NCI-H1092 (cell line): ENCODE measurements at places on chromosomes 13 and 19.
A peak's percentile ranks its signal among the peaks of the same experiment; 100 is the strongest.

DNA sequence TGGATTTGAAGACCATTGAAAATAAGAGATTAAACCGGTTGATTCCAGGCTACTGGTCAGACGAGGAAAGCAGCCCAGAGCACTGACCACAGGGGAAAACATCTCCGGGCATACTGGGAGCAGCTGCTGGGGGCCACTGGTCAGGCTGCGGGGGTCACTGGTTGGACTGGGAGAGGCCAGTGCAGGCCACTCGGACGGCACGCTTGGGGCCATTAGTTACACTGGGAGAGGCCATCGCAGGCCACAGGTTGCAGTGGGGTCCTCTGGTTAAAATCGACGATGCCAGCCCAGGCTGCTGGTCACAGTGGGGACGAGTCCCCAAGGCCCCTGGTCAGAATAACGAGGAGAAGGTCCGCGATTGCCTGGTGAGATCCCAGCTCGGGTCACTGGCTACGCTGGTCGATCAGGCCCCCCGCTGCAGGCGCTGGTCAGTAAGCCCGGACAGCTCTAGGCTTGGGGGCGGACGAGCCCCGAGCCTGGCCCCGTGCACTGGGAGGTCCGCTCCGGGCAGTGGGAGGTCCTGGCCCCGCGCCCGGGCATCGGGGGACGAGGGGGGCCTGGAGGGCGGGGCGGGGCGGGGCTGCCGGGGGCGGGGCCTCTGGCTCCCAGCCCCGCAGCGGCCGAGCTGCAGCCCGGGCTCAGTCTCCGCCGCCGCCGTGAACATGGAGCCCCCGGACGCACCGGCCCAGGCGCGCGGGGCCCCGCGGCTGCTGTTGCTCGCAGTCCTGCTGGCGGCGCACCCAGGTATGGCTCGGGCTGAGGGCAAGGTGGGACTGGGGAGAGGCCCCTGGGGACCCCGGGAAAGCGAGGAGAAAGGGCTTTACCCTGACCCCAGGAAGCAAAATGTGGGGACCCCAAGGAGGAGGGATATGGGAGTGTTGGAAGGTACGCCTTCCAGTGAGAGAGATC lies at the start of gene BCAM:
BCAM (plus strand) TSS at position 641 of the 909 bp plus-strand sequence; CDS start at position 663, 22 bp downstream.
- peak; percentile 1 for DNase-seq

DNA sequence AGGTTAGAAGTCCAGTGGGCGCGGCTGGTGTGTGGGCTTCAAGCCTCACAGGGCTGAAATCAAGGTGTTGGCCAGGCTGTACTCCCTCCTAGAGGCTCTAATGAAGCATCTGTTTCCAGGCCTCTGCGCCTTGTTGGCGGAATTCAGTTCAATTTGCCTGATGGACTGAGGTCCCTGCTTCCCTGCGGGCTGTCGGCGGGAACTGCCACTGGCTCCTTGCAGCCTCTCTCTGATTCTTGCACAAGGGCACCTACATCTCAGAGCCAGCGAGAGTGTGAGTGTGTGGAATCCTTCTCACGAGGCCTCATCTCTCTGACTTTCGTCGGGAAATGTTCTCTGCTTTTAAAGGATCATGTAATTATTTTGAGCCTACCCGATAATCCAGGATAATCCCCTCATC lies 128.6 kb downstream of the DLEU7 start:
- DNase-seq, result no peak

GRCh38 chr19:45587873-45588272 lies 3.3 kb upstream of the OPA3 start:
- no peak for DNase-seq

- DNase-seq, result no peak
Observed at GRCh38 chr13:43347877-43348276, 324.5 kb downstream of the DNAJC15 start.

GRCh38 chr13:30465343-30465592 lies 468 bp downstream of the HMGB1 start:
- no peak for DNase-seq

DNA sequence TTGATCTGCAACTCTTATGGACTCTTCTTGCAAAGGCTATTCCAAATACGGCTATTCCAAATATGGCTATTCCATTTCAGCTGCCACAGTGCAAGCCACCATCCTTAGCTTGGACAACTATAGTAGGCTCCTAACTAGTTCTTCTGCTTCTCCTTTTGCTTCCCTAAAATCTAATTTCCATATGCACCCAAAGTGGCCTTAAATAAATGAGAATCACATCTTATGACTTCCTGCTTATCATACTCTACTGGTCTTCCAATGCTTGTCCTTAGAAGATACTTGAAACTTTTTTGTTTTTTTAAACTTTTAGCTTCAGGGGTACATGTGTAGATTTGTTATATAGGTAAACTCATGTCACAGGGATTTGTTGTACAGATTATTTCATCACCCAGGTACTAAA lies 4.9 kb downstream of the UCHL3 start:
- DNase-seq, result no peak

- DNase-seq, result peak; percentile 54
Observed at GRCh38 chr19:47778049-47778953, at the start of gene SELENOW. Gene SELENOW, plus strand, starts transcription at chr19:47778703. Its CDS starts 83 bp downstream, at chr19:47778786.

- peak; percentile 16 for DNase-seq
Observed at GRCh38 chr19:44689290-44690130, 9.4 kb upstream of the CEACAM16 start.

- DNase-seq, result no peak
Observed at GRCh38 chr19:3357992-3358688, 8.2 kb upstream of the NFIC start.

DNA sequence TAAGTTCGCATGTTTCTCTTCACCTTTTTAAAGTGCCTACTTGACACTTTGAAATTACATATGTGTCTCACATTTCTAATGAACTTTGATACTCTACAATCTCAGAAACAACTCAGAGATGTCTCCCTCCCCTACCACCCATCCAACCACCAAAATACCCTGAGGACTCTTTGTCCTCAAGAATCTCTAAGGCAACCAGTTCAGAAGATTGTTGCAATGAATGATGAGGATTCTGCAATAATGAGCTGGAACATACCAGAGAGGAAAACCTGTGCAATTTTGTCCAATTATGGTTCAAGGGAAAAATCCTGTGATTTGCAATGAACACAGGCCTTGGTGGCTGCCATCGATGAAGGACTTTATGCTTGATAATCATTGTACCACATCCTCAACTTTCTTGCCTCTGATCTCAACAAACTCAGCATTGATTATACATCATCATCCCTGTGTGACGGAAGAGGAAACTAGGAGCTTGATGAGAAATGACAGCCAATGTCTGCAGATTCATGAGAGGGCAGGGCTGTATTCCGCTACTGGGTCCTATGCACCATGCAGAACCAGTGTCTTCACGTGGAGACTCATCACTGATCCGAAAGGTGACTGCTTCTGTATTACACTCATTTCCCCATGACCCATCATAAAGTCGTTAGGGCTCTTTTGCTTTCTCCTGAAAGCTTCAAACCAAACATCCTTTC lies 1.1 kb downstream of the FPR1 start:
- DNase-seq, result no peak

- no peak for DNase-seq
Observed at GRCh38 chr19:16015805-16016173, 60.5 kb upstream of the TPM4 start.

DNA sequence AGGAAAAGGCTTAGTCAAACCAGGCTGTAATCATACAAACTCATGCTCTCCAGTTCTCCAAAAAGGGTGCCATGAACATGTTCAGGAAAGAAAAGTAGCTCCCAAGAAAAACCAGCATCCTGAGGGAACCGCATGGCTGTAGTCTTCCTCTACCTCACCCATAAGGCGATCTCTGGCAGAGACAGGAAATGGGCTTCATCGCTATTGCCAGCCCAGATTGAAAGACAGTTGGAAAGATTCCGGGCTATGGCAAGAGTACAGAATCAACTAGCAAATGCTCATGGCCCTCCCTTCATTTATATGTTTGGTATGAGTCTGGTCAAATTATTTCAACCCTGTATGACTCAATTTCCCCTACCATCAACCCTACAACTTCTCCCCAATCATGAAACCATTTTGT lies 140.1 kb downstream of the LHFPL6 start:
- DNase-seq, result no peak

GRCh38 chr13:45540864-45541263 lies 74.7 kb downstream of the ERICH6B start:
- no peak for DNase-seq

DNA sequence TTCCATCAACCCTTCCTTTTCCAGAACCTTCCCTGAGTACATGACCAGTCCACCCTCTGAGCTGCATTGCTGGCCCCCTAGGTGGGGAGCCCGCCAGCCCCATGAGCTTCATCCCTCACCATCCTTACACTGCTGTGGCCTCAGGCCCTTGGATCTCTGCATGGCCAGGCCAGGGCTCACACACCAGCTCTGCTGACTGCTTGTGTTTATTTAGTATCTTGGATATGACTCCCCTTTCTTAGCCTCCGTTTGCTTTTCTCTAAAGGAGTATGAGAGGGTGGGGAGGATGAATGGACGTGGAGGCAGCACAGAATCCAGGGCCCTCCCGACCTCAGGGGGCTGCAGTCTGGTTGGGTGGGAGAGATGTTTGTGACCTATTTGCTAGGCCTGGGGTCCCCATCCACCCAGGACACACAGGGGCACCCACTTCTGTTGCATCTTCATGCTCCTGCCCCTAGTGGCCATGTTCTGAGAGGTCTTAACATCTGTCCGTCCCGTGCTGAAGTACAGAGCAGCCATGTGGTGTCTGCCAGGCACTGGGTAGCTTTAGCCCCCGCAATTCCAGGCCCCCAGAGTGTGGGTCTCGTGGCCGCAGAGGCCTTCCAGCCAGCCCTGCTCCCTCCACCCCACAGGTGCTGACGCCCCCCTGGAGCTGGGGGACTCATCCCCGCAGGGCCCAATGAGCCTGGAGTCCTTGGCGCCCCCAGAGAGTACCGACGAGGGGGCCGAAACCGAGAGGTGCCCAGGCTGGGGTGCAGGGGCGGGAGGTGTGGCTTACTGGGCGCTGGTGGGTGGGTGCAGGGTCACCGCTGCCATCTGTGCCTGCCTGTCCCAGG lies 13.0 kb downstream of the ARHGEF1 start:
- no peak for DNase-seq

GRCh38 chr13:24630851-24631620 lies 49.2 kb upstream of the ATP12A start:
- DNase-seq, result no peak

- DNase-seq, result no peak
Observed at GRCh38 chr19:55554302-55554701, 9.0 kb upstream of the SBK3 start.

DNA sequence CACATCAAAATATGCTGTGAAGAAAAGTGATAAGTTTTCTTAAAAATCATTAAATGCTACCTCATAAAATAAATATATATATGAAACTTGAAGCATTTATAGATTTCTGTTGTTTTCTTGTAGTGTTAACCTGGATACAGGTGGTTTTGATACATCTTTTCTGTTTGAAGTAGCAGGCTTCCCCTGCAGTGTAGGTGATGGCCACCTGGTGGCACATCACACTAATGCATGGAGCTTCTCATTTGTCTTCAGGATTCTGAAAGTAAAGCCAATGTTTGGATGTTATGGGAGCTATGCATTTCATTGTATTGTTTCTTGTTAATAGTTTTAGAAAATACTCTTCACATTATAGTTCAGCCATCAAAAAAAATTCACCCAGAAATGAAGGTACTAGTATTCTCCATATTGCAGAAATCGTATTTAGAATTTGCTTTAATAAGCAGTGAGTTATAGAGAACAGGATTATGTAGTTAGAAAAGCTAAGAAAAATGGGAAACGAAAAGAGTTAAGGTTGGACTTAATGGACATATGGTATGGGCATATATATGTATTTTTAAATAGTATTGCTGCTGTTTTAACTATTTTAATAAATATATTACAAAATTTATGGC lies 18.7 kb downstream of the GPR180 start:
- peak; percentile 16 for DNase-seq

DNA sequence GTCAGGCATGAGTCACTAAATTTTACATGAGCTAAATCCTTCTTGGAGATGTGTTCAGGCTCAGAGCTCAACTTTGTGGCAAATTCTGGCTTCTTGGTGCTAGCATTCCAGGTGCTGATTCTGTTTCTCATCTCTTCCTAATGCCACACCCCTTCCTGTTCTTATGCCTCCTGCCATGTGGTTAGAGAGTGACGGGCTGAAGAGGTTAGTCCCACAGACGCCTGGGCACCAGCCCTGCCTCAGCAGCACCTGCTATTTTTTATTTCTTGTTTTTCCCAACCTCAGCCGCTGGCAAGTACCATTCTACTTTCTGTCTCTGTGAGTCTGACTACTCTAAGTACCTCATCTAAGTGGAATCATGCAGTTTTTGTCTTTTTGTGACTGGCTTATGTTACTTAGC lies 329.5 kb downstream of the KCNRG start:
- DNase-seq, result no peak

DNA sequence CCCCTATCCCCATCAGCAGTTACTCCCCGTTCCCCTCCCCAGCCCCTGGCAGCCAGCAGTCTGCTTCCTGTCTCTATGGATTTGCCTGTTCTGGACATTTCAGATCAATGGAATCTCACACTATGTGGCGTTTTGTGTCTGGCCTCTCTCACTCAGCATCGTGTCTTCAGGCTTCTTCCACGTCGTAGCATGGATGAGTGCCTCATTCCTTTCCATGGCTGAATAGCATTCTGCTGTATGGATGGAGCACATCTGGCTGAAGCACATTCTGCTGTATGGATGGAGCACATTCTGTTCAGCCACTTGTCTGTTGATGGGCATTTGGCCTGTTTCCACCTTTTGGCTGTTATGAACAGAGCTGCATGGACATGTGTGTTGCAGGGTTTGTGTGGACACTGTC lies 29.5 kb downstream of the CRTC1 start:
- DNase-seq, result no peak

DNA sequence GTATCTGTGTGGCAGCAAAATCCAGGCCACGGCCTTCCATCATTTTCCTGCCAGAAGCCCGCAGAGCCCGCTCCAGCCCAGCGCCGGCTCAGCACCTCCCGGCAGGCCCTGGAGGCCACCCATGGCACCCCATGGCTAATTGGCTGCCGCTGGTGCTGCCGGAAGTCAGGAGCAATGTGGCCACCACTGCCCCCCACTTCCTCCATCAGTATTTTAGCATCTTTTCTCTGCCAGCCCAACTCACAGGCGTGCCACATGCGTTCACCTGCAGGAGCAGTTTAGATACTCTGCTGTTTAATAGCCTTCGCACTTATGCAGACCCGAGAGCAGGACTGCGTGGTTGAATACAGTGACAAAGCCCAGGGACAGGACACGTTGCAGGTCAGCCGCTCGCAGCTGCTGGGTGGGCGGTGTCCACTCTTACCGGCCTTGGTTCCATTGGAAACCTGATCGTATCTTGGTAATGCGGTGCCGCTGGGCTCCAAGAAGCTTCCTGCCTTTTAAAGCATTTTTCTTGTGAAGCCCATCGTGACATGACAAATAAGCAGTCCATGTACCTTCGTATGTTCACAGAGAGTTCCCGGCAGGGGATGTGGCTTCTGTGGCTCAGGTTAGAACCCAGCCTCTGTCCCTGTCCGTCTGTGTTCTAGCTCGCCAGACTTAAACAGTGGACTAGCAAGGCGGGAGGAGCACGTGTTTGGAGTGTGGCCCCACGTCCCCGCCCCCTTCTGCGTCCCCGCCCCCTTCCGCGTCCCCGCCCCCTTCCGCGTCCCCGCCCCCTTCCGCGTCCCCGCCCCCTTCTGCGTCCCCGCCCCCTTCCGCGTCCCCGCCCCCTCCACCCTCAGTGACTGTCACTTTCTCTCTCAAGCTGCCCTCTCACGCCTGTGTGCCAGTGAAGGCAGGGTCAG lies 162.0 kb upstream of the SOX1 start:
- DNase-seq, result no peak
